IPS DF 6.9 (cell line): ENCODE measurements at places on chromosomes 5 and 9.
A peak's percentile ranks its signal among the peaks of the same experiment; 100 is the strongest.

- DNase-seq: no peak
Measured at GRCh38 chr5:138230261-138230660, 17.1 kb upstream of the CDC23 start.

- DNase-seq: no peak
Measured at GRCh38 chr9:137286975-137287383, 9.5 kb downstream of the TOR4A start.

- DNase-seq: no peak
Measured at GRCh38 chr9:100443781-100444768, 17.1 kb downstream of the MSANTD3 start.

- DNase-seq: no peak
Measured at GRCh38 chr5:84354101-84354500, 30.6 kb downstream of the EDIL3 start.

- peak; percentile 60 for DNase-seq
Measured at GRCh38 chr5:55534436-55535198, at the start of gene PLPP1. PLPP1 (minus strand) TSS chr5:55534964; CDS start chr5:55534629, 335 bp downstream.

GRCh38 chr9:33459115-33459514 lies 11.7 kb upstream of the AQP3 start:
- no peak for DNase-seq

- no peak for DNase-seq
Measured at GRCh38 chr9:94979904-94980507, 253.5 kb downstream of the AOPEP start.

- no peak for DNase-seq
Measured at GRCh38 chr5:140202078-140202477, 27.1 kb downstream of the CYSTM1 start.

DNA sequence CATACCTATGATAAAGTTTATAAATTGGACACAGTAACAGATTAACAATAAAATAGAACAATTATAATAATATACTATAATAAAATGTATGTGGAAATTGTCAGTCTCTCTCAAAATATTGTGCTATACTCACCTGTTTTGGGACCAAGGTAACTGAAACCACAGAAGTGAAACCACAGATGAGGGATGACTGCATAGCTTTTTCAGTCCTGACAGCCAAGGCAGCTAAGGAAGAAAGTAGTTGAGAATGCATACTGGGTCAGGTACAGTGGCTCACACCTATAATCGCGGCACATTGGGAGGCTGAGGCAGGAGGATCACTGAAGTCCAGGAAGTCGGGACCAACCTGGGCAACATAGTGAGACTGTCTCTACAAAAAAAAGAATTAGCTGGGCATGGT lies 8.9 kb downstream of the SRP19 start:
- DNase-seq: no peak

DNA sequence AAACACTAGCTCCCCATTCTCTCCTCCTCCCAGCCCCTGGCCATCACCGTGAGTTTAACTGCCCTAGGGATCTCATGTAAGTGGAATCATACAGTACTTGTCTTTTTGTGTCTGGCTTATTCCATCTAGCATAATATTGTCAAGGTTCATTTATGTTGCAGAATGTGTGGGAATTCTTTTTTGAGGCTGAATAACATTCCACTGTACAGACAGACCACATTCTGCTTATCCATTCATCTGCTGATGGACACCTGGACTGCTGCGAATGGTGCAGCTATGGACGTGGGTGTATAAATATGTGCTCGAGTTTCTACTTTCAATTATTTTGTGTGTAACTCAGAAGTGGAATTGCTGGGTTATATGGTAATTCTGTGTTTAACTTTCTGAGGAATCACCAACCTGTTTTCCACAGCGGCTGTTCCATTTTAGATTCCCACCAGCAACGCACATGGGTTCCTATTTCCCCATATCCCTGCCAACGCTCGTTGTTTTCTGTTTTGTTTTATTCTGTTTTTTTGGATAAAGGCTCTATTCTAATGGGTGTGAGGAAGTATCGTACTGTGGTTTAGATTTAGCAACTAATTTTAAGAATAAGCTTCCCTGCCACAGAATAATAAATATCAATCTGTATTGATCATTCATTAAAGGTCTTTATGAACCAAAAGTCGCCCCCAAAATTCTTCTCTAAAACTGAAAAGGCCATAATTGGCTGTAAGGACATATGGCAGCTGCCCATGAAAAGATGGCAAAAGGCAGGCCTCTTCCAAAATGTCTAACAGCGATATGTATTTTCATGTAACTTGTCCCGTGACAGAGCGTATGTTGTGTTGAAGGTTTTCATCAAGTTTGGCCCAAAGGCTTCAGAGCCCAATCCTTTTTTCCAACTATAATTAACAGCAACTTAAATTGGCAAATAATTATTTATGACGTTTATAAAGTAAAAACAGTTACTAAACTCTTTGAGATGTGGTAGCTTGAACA lies 70.3 kb downstream of the DAP start:
- no peak for DNase-seq

GRCh38 chr9:72728031-72728770 lies 206.8 kb downstream of the TMC1 start:
- DNase-seq: no peak

GRCh38 chr5:103232393-103232999 lies 26.1 kb upstream of the MACIR start:
- no peak for DNase-seq
